ENCODE measurements at places on chromosomes 13 and 19.

- no peak for DNase-seq
These were observed 109.8 kb downstream of the CACNA1A start for GRCh38 chr19:13396250-13397080.

GRCh38 chr13:22014469-22014868, 343.6 kb downstream of the FGF9 start:
- DNase-seq = no peak

DNA sequence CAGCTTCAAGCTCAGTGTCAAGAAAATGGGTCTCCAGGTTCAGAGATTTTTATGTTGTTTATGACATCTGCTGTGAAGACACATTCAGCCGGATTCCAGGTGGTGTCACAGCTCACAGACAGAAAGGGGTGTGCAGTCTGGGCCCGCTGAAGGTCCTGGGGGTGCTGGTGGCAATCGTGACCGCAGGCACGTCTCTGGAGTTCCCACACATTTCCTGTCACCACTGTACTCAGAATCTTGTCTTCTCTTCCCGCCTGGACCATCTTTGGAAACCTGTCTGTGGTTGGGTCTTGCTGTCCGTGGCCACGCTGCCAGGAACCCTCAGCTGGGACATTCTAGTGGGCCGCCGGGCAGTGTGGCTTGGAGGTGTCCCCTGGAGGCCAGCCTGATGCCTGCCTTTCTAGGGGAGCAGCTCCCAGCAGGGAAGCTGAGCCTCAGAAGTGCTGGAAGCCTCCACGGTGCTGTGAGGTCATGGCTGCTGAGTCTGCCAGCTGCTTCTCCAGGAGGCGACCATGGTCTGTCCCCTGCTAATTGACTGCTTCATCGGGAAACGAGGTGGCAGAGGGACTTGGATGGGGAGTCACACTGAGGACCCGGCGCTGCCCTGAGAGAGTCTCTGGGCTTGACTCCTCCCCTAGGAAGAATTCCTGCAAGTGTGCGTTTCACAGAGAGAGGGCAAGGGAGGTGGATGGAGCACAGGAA, 3.7 kb downstream of the TEX29 start:
- no peak for DNase-seq

GRCh38 chr13:82758044-82758443, 1124.2 kb downstream of the SLITRK1 start:
- no peak for DNase-seq

GRCh38 chr13:101453784-101454201, 1.3 kb downstream of the ITGBL1 start:
- no peak for DNase-seq

DNA sequence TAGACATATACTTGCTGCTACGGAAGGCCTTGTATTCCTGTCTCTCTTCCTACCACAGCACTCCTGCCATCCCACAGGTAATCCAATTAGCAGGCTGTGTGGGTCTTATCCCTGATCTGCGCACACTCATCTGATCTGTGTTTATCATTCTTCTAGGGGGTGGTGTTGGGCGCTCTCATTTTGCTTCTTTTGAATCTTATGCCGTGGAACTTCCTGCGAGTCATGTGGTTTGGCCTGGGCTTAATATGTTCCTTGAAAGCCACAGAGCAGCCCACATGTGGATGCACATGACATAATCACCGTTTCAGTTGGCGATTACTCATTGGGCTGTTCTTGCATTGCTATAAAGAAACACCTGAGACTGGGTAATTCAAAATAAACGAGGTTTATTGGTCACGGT, 7.5 kb downstream of the RASA3 start:
- peak; percentile 58 for DNase-seq

- DNase-seq = no peak
These were observed 25.1 kb downstream of the ELF1 start for GRCh38 chr13:40993987-40994386.

GRCh38 chr13:113742000-113742441, 17.0 kb upstream of the TMEM255B start:
- DNase-seq = no peak

DNA sequence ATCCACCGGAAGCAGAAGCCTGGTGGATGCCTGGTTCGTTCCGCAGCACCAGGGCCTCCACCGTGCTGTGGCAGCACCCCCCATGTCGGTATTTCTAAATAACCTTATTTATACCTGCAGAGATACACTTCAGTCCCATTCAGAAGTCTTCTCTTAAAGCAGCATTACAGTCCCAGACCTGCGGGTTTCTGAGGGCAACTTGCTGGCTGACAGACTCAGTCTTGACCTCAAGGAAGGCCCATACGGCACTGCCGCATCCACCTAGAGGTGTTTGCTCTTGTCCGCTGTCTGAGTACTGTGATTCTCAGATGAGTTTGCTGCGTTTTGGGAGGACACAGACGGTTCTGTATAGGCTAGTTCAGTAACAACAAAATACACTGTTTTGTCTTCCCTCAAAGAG, 16.9 kb upstream of the TEX29 start:
- no peak for DNase-seq

Data from activated CD4-positive, alpha-beta T cell treated with anti-CD3 and anti-CD28 coated beads for 1 hour (primary cell).